Stimulated activated CD8-positive, alpha-beta memory T cell treated with anti-CD3 and anti-CD28 coated beads, Interleukin-15, amount 100 ng/mL, for 48 hours (primary cell): ENCODE measurements at places on chromosomes 1 and 21.

GRCh38 chr21:39196310-39196709 lies 13.1 kb upstream of the PSMG1 start:
- DNase-seq, result no peak

DNA sequence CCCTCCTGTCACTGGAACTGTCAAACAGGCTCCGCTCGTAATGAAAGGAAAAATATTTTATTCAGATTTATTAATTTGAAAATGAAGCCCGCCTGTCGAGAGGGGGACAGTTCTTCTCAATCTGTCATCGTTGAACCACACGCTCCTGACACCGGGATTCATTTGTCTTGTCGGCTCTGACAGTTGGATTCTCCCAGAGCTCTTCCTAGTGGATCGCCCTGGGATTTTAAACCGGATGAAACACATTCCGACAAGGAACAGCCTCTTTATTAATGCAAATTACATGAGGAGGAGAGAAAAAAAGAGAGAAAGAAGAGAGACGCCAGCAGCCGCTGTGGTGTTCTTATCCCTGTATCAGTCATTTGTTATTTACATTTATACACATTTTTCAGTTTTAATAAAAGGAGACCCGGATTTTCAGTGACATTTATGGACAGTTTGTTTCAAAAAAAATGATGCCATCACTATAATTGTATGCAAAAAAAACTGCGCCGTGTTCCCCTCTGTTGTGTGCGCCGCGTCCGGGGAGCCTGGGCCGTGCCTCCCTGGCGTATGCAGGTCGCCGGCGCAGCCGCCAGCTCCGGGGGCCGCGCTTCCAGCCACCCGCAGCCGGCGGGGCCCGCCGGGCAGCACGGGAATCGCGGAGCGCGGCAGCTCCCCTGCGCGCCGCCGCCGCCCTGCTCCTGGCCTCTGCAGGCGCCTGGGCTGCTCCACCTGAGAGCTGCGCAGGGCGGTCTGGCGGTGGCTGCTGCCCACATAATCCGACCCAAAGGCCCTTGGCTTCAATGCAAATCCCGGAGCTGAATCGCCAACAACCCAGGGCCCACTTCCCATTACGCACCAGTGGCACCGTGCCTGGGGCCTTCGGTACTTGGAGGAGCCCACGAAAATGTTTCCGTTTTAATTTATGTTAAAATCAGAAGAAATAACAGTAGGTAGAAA lies 237.9 kb upstream of the PBX1 start:
- no peak for DNase-seq

DNA sequence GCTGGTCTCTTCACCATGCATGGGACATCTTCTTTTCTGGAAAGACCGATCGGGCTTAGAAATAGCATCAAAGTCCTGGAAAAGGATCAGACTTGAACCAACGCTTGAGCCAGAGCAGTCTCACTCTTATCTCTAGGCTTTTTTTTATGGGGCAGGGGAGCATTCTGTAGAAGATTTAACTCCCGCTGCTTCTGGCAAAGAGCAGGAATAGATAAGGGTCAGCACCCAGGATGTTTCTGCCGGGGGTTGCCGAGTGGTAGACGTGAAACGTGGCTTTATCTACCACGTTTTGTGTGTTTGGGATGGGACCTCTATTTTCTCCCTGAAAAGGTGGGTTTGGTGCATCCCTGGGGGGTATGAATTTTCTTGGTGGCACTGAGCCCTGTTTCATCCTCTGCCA lies 18.8 kb downstream of the SPSB1 start:
- DNase-seq, result no peak

- DNase-seq, result no peak
Measured at GRCh38 chr1:228091084-228091483, 8.6 kb downstream of the ARF1 start.

- DNase-seq, result no peak
Measured at GRCh38 chr1:100627054-100627716, 89.2 kb downstream of the GPR88 start.

GRCh38 chr1:108042610-108043009 lies 77.6 kb upstream of the VAV3 start:
- no peak for DNase-seq

DNA sequence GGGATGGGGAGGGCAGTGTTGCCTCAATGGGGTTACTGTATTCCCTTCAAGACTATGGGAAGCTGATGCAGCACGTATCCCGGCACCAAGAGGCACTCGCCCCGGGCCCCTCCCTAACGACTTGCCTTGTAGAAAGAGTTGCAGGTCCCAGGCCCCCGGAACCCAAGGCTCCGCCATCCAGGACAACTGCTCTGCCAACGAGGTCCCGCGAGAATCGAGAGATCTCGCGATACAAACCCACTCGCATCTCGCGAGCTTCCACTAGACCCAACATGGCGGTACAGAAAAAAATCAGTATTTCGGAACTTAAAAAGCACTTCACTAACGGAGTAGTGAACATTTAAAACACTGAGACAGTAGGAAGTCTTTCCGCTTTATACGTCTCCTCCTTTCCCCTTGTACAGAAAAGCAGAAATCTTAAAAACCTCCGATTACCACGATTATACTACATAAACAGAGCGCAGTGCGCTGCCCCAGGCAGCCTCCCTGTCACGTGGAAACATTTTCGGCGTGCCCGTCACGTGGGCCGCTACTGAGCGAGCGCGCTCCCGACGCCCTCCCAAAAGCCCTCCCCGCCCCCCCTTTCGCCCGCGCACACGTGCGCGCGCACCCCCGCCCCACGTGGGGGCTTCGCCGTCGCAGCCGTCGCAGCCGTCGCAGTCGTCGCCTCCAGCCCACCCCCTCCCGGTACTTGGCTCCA lies at the start of gene ZZZ3:
Gene ZZZ3 (minus strand): TSS at position 199 of the 700 bp plus-strand sequence. CDS start 49,304 bp downstream, outside the sequence.
- DNase-seq, result peak; percentile 86

DNA sequence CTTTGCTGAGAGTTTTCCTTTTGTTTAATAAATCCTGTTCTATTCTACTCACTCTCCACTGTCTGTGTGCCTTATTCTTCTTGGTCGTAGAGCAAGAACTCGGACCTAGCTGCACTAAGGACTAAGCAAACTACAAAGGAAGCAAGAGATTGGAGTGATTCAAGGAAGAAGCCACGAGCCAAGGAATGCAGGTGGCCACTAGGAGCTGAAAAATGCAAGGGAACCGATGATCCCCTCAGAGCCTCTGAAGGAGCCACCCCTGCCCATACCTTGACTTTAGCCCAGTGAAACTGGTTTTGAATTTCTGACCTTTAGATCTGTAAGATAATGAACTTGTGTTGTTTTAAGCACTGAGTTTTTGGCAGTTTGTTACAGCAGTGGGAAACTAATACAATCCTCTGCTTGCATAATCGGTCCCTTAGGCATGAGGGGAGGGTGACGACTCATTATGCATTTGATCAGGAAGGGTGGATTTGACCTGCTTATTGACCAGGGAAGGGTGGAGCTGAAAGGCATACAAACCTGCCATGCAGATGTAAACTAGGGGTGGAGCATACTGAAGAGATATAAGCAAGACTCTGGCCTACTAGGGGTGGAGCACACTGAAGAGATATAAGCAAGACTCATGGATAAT lies 6.2 kb upstream of the CA6 start:
- no peak for DNase-seq

DNA sequence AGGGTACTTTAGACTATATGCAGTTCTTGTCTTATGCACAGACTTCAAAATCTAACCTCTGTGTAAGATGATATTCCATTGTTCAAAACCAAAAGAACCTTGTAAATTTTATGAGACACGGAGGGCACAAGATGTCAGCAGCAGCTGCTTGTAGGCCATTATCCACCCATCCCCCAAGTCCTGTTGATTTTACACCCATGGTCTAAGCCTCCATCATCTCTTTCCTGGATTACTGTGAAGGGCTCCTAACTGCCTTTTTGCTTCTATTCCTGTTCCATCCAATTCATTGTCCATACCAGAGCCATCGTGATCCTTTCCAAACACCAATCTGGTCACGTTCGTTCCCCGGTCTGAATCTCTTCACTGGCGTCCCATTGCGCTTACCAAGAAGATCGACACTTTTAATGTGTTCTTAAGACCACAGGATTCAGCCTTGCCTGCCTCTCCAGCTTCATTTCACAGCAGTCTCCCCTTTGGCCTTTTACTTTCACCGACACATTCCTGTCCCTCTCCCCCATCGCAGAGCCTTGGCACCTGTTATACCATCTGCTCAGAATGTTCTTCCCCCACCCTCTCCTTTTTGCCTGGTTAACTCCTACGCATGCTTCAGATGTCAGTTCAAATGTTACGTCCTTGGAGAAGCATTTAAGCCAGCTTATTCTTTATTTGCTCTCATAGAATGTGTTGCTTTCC lies 107.3 kb upstream of the POU3F1 start:
- no peak for DNase-seq

DNA sequence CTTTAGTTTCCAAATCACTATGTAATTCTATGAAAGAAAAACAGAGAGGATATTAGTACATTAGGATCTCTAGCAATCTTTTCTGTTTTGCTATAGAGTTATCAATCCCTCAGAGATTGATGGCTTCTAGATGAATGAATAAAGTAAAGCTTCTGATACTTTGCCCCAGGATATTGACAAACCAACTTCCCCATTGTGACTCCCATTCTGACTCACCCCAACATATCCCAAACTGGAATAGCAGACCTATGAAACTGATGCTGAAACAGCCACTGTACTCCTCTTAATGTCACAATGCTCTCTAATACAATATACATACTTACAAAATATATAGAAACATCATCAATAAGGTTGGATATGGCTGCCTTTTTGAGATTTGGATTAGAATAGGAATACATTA lies 442.1 kb upstream of the NR5A2 start:
- no peak for DNase-seq

DNA sequence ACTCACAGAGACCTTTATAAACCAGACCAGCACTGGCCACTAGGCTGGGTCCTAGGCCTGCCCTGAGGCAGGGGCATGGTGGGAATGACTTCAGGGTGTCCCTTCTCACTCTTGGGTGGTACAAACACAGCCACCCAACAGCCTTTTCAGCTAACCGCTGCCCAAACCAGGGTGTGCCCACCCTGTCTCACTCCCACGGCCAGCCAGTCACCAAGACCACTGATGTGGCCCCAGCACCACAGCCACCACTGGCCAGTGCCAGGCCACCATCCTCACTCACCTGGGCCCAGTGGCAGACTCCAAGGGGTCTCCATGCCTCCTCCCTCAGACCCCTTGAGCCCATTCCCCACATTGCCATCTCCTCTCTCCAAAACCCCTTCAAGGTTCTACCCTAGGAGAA lies 27.8 kb downstream of the TAS1R2 start:
- no peak for DNase-seq

DNA sequence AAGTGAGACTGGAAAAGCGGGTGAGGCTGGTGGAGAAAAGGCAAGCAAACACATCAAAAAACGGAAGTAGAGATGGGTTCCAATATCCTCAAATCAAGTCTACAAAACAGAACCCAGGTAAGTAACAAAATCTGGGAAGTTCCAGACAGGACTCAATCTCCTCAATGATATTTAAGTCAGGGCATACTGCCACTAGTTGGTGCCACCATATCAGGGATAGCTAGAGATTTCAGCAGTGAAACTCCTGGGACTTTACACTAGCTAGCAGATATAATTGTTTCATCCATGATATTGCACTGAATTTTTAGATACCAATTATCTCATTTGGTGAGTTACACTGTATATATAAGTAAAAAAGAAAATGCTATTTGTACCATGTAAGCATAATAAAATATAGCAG lies 52.0 kb downstream of the EYA3 start:
- DNase-seq, result no peak

DNA sequence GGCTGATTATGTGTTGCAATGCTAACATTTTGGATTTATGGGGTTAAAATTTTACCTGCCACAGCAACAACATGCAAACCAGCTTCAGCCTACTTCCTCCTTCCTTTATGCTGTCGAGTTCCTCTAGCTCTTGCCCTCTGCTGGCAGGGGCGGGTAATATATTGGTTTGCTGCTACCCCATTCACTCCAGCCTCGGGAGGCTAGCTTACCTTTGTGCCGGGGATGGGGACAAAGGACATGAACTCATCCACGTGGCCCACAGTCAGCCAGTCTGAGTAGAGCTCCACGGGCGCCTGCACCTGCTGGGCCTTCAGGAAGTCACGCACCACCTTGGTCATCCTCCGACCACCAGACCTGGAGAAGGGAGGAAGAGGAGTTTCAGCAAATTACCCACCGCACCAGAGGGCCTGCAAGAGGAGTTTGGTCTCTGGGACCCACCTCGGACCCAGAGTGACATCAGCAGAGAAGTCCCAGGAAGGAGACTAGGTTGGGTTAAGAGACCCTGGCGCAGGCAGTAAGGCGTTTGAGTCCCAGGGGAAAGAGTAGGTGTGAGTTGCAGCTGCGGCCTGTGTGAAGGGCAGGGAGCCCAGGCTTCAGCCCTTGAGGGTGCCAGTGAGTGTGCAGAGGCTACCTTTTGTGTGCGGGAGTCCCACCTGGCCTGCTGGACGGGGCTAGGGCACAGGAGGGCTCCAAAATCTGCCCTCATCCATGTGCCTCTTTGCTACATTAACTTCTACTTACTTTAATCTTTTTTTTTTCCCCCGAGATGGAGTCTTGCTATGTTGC lies 21.8 kb upstream of the SDHB start:
- no peak for DNase-seq

- DNase-seq, result no peak
Measured at GRCh38 chr1:73556270-73556669, 641.7 kb downstream of the LRRIQ3 start.

DNA sequence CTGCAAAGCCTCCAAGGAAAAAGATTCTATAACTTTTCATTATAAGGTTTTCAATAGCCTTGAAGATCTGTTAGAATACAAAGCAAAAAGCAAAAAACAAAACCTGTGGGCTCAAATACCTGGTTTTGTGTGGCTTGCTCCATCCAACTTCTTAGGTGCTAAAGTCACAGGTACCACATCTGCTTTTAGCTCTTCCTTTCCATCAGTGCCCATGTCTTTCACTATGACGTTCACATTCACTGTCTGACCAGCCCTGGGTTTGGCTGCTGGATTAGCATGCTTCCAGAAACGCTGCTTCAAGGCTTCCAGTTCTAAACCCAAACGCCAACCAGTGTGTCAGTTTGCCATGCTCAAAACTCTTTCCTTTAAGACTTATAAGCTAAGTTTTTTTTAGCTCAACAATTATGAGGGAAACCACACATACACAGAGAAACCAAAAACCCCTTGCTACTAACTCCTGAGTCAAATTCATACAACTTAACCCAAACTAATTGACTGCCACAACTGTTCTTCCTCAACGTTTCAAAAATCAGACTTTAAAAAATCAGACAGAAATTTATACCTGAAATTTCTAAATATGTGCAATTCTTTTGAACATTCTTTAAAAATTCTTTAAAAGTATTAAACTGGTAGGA lies 16.0 kb downstream of the CLSPN start:
- DNase-seq, result no peak

DNA sequence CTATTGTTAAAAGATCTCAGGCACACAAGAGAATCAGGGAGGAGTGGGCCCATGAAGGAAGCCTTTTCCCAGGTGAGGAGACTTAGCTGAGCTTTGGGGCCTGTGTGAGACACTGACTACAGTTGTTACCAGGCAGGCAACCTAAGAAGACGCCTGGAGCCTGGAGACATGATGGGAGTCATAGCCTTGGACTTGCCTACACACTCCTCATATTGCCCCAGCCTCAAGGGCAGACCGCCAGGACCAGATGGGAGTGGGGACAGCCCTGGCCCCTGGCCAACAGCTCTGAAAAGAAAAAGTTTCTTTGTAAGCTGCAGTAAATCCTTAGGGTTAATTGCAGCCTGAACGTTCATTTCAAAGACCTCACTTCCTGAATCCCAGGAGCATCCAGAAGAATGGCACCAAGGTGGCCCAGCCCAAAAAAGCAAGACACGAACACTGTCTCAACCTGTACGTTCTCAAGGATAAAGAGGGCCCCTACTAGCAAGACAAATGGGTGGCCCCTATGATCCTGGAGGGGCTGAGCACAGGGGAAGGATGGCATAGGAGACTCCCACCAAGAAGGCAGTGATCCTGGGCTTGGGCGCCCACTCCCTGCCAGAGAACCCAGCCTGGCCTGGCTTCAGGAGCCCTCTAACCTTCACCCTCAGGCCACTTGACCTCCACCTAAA lies 33.2 kb upstream of the BTG2 start:
- DNase-seq, result no peak
